ENCODE measurements at places on chromosomes 2 and 18.

DNA sequence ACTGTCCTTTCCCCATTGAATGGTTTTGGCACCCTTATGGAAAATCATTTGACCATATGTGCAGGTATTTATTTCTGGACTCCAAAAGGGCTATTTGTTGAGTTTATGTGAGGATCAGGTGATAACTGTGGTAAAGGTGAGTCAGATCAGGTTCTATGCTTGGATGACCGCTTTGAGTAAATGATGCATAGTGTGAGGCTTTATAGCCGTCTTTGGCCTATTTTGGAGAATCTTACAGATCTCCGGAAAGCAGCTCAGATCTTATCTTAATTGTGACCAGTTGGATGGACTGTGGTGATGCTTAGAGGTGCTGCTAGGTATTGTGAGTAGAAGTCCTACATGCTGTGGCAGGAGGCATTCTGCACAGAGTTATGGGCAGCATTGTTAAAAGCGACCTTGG lies 126.2 kb downstream of the METTL8 start:
- no peak for DNase-seq

DNA sequence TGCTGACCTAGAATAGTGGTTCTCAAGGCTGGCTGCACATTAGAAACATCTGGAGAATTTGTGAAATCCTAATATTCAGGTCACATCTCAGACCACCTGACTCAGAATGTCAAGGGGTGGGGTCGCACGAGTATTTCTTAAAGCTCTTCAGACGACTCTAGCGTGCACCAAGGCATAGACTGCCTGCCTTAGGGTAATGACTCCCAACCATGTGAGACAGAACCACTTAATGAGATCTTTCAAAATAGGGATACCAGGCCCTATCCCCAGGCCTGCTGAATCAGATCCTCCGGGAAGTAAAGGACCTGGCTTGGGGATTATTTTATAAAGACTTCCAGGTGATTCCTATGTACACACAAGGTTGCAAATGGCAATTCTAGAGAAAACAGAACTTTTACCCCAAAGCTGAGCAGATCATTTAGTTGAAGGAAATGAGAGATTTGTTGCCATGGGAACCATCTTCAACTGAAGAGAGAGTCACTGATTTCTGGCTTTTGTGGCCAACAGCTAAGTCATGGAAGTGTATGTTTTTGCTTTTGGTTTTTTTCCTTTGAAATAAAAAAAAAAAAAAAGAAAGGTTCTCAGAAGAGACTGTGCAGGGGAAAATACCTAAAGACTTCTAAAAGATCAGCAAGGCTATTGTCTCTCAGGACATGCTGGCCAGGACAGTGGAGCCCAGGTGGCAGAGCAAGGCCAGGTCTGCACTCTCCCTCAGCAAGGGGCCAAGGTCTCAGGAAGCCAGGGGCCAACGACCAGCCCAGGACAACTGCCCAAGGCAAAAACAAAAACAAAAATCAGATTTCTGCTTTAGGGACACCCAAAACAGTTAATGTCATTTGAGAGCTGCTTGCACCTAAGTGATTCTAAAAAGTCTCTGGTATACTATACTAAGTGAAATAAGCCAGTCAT lies 15.3 kb upstream of the LOXHD1 start:
- DNase-seq, result no peak

DNA sequence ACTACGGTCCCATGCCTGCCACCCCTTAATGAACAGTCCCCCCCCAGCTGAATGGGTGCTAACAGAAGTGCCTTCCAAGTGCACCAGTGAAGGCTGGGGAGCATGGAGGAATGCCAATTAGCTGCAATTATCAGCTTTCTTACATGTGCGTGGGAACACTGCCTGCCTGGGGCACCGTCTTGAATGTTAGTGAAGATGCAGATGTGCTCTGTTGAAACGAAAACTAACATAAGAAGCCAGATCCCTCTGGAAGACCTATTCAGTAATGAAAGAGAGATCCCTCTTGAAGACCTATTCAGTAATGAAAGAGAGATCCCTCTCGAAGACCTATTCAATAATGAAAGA lies 154.5 kb downstream of the CLIP4 start:
- DNase-seq, result no peak

GRCh38 chr2:20532634-20533437 lies 86.0 kb downstream of the RHOB start:
- no peak for DNase-seq

- no peak for DNase-seq
Measured at GRCh38 chr2:150162241-150162942, 325.1 kb downstream of the RND3 start.

Measured in KG1 (cell line).